ENCODE measurements at places on chromosomes 11 and 22.

DNA sequence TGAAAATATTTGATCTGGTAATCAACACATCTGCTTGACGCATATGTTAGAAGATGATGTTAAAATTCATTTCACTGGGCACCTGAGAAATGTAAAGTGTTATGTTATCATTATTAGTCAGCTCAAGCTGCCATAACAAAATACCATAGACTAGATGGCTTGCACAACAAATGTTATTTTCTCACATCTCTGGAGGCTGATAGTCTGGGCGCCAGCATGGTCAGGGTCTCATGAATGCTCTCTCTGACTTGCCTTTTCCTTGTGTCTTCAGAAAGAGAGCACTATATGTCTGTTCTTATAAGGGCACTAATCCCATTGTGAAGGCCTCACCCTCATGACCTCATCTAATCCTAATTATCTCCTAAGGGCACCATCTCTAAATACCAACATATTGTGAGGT lies 435.3 kb downstream of the NELL1 start:
- no peak for DNase-seq

DNA sequence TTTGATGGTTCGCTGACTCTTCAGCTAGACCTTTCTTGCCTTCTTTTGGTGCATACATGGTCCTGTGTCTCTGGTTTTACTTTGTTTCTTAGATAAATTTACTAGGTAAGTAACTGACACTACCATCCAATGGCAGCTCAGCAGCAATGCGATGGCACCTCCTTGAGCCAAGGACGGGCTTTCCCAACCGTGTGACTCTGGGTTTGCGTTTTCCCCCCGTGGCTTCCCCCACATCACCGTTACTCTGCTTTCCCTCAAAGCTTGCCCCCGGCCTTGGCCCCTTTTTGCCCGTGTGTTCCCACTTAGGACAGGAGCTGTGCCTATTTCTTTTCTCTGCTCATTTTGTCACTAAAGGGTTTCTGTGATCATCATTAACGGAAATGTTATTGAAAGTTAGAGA lies 41.5 kb downstream of the TBC1D22A start:
- no peak for DNase-seq

- DNase-seq: peak; percentile 38
These were observed 71.4 kb upstream of the CCND1 start for GRCh38 chr11:69569306-69570200.

DNA sequence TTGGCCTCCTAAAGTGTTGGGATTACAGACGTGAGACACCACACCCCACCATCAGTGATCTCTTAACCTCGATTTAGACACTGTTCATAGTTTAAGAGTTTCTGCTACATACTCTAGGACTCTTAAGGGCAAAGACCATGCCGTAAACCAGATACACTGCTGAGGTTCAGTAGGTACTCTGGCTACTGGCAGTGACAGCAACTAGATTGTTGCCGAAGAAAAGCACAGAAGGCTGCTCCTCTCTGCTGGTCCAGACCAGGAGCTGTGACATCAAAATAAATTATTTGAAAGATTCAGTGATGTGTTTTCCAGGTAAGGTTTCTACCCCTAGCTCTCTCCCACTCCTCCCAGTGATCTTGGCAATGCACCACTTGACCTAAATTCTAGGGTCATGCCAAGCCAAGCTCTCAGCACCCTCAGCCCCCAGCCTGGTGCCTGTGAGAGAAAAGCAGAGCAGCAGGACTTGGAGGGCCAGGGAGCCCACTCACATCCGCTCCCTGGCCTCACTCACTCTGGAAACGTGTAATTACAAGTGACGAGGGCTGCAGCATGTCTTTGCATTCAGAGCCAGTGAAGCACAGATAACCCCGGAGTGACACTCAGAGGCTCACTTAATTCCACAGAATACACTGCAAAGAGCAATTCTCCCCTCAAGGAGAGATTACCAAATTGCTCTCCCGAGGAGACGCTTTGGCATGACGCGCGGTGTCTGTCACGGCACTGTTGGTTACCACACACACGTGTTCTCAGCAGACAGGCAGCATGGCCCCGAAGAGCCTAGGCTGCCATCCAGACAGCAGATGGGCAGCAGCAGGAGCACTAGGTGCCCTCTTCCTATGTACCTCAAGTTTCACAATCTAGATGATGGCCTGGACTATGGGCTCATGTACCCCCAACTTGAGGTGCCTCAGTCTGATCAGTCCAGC lies 96.9 kb upstream of the PITPNB start:
- no peak for DNase-seq

DNA sequence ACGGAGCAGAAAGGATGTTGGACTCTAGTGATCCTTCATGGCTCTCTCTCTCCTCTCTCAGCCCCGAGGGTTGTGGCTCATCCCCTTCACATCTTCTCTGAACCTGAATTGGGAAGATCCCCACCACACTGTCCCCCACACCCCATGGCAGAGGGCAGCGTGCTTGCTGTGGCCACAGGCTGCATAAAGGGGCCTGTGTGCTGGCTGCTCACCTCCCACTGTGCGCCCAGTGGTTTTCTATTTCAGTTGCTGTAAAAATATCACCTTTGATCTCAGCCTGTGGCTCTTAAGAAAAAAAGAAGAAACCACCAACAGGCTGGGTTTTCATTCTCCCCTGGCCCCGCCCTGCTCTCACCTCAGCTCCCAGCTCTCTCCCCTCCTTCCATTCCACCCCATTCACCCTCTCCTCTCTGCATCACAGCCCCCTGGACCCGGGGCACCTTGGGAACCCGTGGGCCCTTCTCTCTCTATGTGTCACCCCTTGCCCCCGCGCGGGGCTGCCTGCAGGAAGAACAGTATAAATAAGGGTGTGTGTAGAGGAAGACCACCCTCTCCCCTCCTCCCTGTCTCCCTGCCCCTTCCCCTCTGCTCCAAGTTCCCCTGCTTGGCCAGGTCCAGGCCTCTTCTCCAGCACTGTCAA lies 25.8 kb upstream of the WNT11 start:
- no peak for DNase-seq

GRCh38 chr22:46563381-46564083 lies 26.1 kb upstream of the CELSR1 start:
- DNase-seq: no peak

DNA sequence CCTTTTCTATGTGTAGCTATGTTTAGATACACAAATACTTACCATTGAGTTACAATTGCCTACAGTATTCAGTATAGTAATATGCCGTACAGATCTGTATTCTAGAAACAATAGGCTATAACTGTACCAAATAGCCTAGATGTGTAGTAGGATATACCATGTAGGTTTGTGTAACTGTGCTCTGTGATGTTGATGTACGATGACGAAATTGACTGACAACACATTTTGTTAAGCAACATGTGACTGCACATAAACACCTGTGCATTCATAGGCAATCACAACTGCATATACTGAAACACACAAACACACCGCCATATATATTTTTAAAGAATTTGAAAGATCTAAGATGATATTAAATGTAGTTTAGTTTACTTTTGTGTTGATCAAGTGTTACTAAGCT lies 60.4 kb downstream of the TEAD1 start:
- no peak for DNase-seq

DNA sequence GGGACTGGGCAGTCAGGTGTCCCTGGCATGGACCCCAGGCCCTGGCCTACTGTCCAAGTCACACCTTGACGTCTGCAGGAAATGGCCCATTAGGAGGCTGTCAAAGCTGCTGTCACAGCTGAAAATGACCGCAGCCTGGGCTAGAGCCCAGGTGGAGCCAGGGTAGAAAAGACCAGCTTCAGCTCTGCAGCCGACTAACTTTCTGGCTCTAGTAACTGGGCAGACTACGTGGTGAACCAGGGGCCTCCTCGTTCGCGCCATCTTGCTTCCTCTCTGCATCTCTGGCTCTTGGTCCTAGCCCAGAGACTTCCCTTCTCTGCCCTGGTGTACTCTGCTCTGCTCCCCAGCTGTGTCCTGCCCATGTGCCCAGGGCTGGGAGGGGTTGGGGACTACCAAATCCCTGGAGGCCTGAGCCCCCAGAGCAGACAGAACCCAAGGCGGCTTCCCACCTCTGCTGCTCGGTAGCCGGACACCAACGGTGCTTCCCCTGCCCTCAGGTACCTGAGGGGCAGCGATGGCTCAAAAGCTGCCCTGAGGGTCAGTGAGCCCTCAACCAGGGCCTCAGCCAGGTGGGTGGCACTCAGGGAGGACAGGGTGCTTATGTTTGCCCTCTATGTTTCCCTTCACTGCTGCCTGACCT lies 19.7 kb downstream of the SART1 start:
- DNase-seq: no peak

DNA sequence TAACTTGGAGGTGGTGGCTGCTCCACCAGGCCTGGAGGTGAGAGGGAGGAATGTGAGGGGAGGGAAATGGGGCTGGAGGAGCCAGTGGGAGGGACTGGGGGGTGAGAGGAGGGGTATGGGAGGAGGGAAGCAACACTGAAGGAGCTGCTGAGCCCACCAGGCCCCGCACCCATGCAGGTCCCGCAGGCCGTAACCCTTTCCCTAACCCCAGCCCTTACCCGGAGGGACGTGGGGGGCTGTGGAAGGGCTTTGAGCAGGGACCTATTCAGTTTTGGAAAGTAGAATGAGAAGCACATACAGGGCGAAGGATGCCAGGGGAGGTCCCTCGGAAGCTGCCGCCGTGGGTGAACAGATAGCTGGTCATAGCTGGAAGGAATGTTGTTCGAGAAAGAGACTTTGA lies 33.9 kb upstream of the CRYBB3 start:
- no peak for DNase-seq

- no peak for DNase-seq
These were observed 6.9 kb upstream of the PHOX2A start for GRCh38 chr11:72250661-72251464.

DNA sequence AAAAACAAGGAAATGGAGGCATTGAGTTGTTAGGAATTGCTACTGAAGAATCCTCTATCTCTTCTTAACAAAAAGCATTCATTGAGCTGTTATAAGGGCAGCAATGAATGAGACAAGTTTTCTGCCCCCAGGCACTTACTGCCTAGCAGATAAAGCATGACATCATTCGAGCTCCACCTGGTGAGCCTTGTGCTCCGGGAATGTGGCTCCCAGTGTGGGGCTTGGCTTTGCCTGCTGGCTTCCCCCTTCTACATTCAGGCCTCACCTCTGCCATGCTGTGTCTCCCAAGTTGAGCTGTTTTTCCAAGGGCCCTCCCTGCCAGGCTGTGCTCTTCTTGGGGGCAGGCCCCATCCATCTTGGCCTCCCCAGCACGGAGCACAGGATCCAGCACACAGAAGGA lies 56.9 kb upstream of the EIF3D start:
- DNase-seq: no peak

DNA sequence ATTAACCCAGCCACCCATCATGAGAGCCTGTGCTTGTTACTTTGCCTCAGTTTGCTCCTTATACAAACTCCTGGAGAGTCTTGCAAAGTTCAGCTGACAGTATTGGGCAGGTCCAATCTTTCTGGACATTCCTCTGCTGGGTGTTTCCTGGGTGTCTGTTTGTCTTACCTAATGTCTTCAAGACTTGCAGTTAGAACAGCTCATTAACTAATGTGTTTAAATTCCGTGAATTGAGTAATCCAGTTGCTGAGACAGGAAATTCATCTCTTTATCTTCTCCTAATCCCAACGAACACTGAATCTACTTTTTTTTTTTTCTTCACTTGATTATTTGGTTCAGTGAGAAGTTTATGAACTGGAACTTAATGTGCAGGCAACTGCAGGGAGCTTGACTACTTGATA lies 20.6 kb downstream of the BCO2 start:
- no peak for DNase-seq

- no peak for DNase-seq
These were observed 14.4 kb downstream of the MUC5AC start for GRCh38 chr11:1171985-1172728.

DNA sequence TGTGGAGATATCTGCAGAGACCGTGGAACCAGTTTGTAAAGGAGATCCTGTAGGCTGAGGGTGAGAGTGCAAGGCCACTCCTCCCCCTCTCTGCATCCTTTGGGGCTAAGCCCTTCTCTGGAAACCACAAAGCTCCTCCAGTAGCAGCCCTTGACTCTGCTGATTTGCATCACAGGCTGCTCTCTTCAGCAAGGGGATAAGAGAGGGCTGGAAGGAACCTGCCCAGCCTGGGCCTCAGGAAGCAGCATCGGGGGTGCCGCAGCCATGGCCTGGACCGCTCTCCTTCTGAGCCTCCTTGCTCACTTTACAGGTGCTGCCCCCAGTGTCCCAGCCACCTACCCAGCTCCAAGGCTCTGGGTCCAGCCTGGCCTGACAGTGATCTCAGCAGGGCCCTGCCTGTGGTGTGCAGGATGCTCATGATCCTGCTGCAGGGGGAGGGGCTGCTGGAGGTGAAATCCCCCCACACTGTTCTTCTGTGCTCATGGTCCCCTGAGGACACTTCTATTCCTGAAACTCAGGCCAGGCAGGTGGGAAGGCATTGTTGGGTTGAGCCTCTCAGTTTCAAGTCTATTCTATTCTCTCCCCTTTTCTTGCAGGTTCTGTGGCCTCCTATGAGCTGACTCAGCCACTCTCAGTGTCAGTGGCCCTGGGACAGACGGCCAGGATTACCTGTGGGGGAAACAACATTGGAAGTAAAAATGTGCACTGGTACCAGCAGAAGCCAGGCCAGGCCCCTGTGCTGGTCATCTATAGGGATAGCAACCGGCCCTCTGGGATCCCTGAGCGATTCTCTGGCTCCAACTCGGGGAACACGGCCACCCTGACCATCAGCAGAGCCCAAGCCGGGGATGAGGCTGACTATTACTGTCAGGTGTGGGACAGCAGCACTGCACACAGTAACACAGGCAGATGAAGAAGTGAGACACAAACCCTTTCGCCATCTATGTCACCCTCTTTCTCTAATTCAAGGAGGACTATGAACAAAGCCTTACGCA lies 68.5 kb upstream of the IGLL5 start:
- DNase-seq: no peak

- DNase-seq: no peak
These were observed 66.1 kb downstream of the SCUBE1 start for GRCh38 chr22:43277091-43277490.

GRCh38 chr22:39664485-39665200 lies 94.1 kb downstream of the CACNA1I start:
- DNase-seq: no peak

DNA sequence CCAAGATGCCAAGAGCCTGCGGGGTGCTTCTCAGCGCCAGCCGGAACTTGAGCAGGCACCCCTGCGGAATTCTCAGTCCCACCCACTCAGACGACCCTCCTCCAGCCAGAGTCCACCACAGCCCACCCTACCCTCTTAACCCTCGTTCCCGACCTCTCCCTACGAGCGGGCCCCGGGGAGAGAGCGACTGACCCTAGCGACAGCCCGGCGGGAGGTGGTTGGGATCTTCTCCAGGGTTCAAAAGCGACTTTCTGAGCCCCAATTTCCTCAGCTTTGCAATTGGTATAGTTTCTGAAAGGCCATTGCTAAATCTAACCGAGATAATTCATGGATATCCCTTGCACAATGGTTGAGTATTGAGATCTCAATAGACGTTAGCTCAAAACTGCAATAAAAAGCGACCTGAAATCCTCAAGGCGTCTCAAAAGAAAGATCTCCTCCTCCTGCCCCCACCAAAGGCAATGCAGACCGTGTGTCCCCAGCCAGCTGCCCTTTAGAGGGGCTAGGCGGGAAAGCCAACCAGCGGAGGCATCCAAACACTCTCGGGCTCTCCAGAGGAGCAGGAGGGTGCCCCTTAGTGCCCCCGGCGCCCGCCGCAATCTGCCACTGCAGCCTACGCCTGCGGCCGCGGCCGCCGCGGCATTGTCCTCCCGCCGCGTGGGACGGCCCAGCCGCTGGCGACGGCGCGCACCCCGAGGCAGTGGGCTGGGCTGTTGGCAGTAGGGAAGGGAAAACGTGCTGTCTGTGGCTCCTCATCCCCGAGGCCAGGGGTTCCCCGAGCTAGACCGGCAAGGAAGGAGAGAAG lies 1.5 kb upstream of the SLC6A5 start:
- no peak for DNase-seq

GRCh38 chr11:60211206-60211605 lies 28.3 kb upstream of the MS4A6A start:
- DNase-seq: no peak

Data from coronary artery (tissue), 2 donors.